ENCODE measurements at places on chromosomes 2 and 18. TPM values are rescaled to one million over a fixed set of nuclear protein-coding genes. Genes with fewer than 3 reads are reported as not detected.

CIB4 gene
- 0.48 TPM for polyA plus RNA-seq

ANO7 gene
- polyA plus RNA-seq = 2.5 TPM

LOXHD1 gene
- 1.4 TPM for polyA plus RNA-seq

LDAH gene
- polyA plus RNA-seq = 36.8 TPM

TXNDC2 gene
- polyA plus RNA-seq = not detected

UGT1A1 gene
- polyA plus RNA-seq = 0.58 TPM

GRCh38 chr2:241859436-241860183 lies 916 bp upstream of the PDCD1 start:
- DNase-seq = no peak

DNA sequence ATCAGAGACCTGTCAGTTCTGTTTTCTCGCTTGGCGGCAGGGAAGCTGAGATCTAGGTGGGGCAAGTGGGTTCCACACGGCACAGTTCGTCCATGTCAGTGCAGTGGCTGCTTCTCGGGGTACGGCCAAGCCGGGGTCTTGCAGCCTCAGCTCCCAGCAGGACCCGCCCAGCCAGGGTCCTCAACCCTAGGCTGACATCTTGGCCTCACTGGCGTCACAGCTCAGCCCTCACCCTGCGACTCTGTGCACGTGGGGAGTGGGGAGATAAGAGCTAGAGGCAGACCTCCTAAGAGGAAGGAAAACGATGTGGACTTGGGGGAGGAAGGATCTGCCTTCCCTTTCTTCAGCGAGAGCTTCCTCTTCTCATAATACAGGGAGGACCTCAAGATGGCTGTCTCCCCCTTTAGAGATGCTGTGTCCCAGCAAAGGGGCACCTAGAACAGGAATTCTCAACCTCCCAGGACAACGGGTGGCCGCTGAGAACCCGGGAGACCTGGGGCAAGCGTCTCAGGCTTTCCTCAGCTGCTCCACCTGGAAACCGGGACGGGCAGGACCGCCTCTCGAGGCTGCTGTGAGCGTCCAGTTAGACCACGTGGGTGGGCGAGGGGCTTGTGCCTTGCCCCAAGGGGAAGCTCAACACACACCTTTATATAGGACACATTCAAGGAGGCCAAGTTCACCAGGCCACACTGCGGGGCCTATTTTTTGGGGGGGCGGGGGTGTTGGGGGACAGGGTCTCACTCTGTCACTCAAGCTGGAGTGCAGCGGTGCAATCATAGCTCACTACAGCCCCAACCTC lies 23.5 kb upstream of the KLF11 start:
- no peak for DNase-seq

GRCh38 chr2:79670198-79670597 lies 157.3 kb downstream of the CTNNA2 start:
- no peak for DNase-seq

DNA sequence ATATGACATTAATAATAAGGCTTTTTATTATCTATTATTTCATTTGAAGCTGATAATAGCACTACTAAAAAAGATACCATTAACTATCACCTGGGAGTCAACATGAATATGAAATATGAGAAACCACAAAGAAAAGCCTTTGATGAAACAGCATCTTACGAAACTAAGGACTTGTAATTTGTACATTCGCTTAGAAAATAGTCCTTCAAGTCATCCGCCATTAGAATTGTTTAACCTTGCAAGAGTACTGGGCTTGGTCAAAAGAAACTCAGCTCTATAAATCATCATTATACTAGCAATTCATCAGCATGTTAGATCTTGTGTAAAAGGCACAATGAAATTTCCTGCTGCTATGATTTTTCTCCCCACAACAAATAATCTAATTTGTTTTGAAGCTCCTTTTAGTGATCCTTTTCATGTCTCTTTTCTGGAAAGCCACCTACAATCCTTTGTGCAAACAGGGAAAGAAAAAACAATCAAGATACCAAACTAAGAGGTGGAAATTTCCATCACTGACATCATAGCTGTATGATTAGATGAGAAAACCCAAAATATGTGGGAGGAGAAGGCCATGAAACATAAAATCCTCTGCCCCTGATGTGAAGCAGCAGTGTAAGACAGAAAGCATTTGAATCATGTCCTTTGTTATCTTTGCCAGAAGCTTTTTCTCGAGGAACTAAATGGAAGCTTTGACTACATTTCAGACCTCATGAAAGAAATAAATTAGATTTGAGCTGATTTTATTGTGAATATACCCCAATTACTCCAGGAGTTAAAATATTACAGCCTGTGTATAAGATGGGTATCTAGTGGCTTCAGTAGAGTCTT lies 31.2 kb downstream of the SCN9A start:
- no peak for DNase-seq

DNA sequence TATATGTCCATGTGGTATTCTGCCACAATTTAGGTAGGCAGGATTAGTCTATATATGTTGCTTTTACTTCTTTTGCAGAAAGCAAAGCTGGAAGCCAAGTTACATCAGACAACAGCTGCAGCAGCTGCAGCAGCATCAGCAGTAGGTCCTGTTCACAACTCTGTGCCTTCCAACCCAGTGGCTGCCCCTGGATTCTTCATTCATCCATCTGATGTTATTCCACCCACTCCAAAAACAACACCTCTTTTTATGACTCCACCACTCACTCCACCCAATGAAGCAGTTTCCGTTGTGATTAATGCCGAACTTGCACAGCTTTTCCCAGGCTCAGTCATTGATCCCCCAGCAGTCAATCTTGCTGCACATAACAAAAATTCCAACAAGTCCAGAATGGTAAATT lies 107.6 kb downstream of the BIRC6 start:
- no peak for DNase-seq

DNA sequence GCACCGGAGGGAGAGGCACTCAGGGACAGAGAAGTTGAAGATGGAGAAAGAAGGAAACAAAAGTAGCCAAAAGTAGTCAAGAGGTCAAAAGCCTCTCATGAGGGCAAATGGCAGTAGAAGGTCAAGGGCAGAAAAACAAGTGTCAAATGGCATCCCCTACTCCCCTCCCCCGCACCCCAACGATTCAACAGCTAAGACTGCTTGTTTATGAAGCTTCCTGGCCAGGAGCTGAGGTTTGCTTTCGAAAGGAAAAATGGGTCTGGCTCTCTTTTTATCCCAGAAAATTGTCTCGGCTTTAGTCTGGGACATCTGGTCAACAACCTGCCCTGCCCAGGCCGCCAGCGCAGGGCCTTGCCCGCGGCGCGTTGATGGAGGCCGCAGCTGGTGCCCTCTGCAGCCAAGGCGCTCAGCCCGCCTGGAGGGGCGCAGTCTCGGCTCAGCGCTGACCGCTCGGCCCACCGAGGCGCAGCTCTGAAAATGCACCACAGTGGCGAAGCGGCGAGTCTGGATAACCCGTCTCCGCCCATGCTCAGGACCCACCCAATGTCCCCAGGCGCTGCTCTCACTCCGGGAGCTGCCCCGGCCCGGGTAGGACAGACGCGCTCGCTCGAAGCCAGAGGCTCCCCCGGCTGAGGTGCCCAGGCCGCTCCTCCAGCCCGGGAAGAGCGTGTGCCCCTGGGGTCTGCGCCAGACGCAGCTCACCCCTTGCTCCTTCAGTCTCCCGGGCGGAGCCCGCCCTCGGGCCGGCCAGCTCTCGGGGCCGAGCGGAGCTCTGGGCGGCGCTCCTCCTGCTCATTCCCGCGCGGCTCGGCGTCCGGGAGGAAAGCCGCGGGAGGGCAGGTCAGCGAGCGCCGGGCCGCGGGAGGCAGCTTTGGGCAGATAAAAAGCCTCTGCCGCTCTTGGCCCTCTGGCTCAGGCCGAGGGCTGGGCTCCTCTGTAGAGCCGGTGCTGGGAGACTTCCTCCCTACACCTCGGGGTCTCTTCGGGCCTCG lies 1.8 kb upstream of the TBR1 start:
- DNase-seq = no peak

DNA sequence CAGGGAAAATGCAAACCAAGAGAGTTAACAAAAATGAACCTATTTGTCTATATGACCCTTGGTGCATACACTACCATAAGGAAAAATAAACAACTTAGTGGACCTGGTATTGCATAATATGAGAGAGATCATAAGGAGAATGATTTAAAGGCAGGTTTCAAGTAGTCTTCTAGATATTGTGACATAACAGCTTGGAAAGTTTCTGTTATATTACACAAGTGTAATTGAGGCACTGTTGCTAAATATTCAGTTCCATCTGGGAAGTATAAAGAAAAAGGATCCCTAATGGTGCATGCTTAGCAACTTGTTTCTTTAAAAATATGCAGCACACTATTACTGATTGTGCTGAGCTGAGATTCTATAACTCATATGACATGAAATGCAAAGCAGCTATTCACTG lies 252.2 kb upstream of the SPHKAP start:
- DNase-seq = no peak

GRCh38 chr2:182358601-182359000 lies 68.2 kb downstream of the PDE1A start:
- DNase-seq = no peak

- DNase-seq = no peak
Observed at GRCh38 chr18:74796841-74797576, 199.3 kb downstream of the ZNF407 start.
